ENCODE measurements at places on chromosomes 4 and X.
A peak's percentile ranks its signal among the peaks of the same experiment; 100 is the strongest.

DNA sequence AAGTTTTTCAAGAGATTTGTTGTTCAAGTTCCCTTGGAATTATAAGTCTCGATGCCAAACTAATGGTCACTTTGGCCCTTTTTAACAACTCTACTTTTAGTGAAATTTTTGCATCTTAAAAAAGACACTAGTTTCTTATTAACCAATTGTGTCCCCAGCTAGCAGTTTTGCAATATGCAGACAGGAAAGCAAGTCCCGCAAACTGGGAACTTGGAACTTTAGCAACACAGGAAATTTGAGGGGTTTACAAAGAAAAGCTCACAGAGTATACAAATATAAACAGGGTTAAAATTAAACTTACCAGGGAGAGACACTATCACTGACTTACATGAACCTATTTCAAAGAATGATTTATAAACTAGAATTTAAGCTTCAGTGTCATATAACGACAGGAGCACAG lies 137.9 kb downstream of the ANK2 start:
- H3K4me3 ChIP-seq, result no peak overlapping the region
- H3K27me3 ChIP-seq, result no peaks in the 10 kb centered on the region
- H3K4me1 ChIP-seq, result no peaks in the 10 kb centered on the region
- no peak for DNase-seq
- no peaks in the 10 kb centered on the region for H3K36me3 ChIP-seq

DNA sequence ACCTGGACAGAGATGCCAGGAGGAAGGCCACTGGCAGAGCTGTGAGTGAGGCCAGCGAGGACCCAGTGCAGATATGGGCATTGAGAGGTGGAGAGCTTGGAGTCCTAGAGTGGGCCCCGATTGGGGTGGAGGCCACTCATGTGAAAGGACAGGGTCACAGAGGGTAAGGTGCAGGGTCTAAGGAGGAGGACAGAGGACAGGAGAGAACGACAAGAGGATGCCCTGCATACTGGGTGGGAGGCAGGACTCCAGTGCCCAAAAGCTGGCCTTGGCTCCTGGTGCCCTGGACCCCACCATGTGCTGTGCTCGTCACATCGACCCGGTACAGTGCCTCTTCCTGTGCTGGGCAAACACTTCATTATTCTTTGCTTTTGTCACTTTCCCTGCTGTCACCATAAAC lies 66.7 kb downstream of the NAT8L start:
- peaks cover 4% of the 10 kb centered on the region for H3K27me3 ChIP-seq
- H3K4me1 ChIP-seq, result no peaks in the 10 kb centered on the region
- H3K36me3 ChIP-seq, result no peaks in the 10 kb centered on the region
- no peak for DNase-seq
- H3K4me3 ChIP-seq, result no peak overlapping the region
- no peak overlapping the region for H3K27ac ChIP-seq

GRCh38 chr4:175705407-175705806 lies 106.7 kb downstream of the GPM6A start:
- DNase-seq, result no peak
- no peaks in the 10 kb centered on the region for H3K36me3 ChIP-seq
- no peak overlapping the region for H3K4me3 ChIP-seq
- no peaks in the 10 kb centered on the region for H3K27me3 ChIP-seq
- H3K27ac ChIP-seq, result no peak overlapping the region

GRCh38 chr4:138909587-138909986 lies 106.0 kb upstream of the NOCT start:
- H3K4me3 ChIP-seq, result no peak overlapping the region
- H3K4me1 ChIP-seq, result peaks cover 6% of the 10 kb centered on the region
- no peaks in the 10 kb centered on the region for H3K36me3 ChIP-seq
- DNase-seq, result no peak
- H3K27me3 ChIP-seq, result peaks cover 3% of the 10 kb centered on the region
- no peak overlapping the region for H3K27ac ChIP-seq

DNA sequence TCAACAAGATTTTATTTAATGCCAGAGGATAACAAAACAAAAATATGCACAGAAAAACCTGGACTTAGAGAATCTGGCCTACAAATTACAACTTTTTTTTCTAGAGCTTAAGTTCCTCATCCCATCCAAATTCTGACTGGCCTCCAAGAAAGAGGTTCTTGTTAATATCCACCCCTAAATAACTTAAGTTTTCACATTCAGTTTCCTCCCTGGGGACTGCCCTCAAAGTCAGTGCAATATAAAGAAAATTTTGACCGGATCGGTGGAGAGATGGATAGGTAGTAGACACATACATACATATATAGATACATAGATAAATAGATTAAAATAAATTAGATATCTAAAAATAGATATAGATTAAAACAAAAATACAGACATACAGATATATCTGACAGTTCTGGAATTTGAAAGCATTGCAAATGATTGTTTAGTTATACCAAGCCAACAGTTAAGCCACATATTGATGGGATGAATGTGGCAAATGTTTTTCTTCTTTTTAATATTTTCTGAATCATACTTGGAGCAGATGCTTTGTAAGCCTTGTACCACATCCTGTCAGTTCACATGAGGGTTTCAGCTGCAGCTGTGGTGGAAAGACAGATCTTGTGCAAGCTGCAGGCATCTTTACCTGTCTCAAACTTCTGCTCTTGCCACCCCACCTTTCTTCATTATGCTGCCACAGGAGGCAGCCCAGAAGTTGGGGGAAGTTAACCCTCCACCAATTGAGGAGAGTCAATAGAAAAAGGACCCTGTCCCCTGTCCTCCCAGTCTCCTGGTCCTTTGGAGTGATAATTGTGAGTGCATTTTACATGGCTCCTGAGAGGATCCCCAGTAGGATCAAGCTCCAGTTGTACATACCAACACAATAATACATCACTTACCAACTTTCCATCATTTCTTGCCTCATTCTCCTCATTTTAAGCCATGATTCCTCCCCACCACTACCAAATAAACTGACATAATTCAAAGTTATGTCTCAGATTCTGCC lies 58.5 kb upstream of the PRDM8 start:
- H3K4me3 ChIP-seq, result no peak overlapping the region
- peaks cover 5% of the 10 kb centered on the region for H3K4me1 ChIP-seq
- no peak overlapping the region for H3K27ac ChIP-seq
- DNase-seq, result peak; percentile 82
- H3K27me3 ChIP-seq, result no peaks in the 10 kb centered on the region
- H3K36me3 ChIP-seq, result no peaks in the 10 kb centered on the region
